Stimulated activated CD4-positive, alpha-beta T cell treated with anti-CD3 and anti-CD28 coated beads, Interleukin-4, amount 100 ng/mL, for 48 hours (primary cell): ENCODE measurements at places on chromosomes 3 and 15.
A peak's percentile ranks its signal among the peaks of the same experiment; 100 is the strongest.

GRCh38 chr3:159733194-159733860 is 255.3 kb upstream of the IL12A start:
- no peak for DNase-seq

- DNase-seq: no peak
These were observed 73.1 kb upstream of the SPATA12 start for GRCh38 chr3:56987238-56987895.

DNA sequence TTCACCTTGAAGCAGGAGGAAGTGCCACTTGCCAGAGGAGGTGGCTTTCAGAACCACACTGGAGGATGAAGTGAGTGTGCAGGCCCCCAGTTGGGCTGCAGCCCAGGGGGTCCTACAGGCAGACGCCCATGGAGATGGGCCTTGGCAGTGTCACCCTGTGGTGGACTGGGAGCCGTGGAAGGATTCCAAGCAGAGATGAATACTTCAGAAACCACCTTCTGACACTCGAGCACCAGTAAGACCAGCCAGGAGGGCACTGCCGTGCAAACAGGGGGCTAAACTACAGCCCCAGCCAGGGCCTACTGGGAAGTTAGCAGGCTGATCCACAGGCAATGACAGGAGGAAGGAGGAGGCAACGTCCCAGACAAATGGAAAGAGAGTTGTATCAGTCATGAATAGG is 55.4 kb downstream of the VGLL4 start:
- no peak for DNase-seq

- no peak for DNase-seq
These were observed 33.1 kb downstream of the CRTAP start for GRCh38 chr3:33146791-33147445.

DNA sequence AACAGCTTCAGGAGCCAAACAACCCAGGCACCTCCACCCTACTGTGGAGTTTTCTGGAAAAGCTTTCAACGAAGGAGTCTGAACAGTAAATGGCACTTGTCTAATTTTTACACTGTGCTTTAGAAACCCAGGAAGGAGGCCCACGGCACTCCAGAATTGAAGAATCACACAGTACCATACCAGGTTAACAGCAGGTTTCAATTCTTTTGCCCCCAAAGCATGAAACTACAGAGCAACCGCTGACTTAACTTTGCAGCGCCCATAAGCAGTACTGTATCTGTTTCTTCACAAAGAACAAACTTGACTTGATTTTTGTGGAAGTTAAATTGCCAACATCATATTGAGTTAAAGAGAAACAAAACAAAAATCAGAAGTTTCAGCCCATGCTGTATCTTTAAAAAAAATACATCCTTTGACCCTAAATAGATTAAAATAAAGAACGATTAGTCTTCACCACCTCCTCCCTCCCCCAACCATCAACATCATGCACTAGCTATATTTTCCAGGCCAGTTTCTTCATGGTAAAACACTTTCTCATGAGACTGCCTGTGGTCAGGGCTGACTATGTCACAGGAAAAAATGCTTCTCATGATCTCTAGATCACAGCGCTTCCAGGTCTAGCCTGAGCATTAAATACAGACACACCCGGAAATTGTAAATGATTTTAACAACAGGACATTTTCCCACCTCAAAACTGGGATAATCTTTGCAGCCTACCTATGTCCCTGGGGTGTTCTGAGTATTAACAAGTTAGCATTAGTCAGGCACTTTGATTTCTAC is 456.3 kb downstream of the FOXP1 start:
- DNase-seq: no peak

GRCh38 chr15:63407612-63408011 is 26.0 kb upstream of the CA12 start:
- no peak for DNase-seq

DNA sequence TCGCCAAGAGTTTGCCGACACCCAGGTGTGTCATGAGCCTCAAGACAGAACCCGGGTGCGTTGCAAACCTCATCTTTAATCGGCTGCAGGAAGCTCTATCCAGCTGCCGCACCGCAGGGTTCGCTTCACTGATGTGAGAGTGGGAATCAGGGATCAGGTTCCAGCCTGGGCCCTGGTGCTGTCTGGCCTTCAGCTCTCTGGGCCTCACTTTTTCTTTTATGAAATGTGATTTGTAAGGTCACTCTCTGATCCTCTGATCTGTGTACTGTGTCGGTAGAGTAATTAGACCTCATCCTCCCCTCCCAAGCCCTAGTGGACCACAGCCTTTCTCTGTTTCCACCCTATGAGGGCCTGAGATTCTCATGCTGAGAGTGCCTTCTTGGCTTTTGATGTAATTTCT is 202.8 kb upstream of the UBE2E1 start:
- DNase-seq: no peak

DNA sequence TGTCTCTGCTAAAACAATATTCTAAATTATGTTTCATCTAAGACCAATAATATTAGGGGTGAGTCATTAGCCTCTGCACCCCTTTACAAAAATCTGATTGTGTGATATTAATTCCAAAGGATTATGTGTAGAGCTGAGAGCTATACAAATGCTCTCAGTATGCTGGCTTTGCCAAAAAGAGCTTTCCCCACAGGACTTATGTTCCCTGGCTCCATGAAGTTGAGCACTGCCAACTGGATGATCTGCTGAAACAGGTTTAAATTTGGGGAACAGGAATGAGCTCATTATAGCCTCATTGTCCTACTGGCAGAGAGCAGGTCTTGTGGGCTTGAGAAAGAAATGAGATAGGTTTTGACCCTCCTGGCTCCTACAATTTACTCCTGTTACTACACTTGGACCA is 347.8 kb upstream of the LMCD1 start:
- no peak for DNase-seq

DNA sequence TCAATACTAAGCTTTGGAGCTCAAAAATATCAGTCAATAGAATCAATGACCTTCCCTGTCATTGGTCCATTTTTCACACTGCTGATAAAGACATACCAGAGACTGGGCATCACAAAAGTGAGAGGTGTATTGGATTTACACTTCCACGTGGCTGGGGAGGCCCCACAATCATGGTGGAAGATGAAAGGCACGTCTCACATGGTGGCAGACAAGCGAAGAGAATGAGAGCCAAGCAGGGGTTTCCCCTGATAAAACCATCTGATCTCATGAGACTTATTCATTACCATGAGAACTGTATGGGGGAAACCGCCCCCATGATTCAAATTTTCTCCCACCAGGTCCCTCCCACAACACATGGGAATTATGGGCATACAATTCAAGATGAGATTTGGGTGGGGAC is 81.9 kb downstream of the ANXA2 start:
- DNase-seq: no peak

GRCh38 chr3:172038798-172039435 is 461 bp upstream of the FNDC3B start:
- no peak for DNase-seq

- DNase-seq: no peak
These were observed 13.7 kb downstream of the PDHB start for GRCh38 chr3:58419780-58420507.

DNA sequence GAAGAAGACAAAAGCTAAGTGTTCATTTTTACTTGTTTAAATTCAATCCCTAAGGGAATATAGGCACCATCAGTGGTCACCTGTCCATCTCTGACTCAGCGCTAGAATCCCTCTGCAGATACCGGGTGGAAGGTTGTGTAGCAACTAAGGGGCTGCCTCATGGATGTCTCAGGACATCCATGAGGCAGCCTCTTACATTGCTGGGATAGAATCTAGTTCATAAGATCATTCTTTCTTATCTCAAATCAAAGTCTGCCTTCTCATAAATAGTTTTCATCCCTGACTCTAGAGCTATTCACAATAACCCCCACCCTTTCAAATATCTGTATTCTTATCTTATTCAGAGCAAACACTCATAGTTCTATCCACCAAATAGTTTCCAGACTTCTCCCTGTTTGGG is 38.1 kb downstream of the HSPBAP1 start:
- DNase-seq: no peak

- DNase-seq: no peak
These were observed 78.7 kb downstream of the DAPK2 start for GRCh38 chr15:63967616-63968015.

- DNase-seq: peak; percentile 55
These were observed 32.6 kb downstream of the RBM5 start for GRCh38 chr3:50121072-50122032.

- DNase-seq: no peak
These were observed 74.0 kb upstream of the SAMMSON start for GRCh38 chr3:69925506-69925905.

DNA sequence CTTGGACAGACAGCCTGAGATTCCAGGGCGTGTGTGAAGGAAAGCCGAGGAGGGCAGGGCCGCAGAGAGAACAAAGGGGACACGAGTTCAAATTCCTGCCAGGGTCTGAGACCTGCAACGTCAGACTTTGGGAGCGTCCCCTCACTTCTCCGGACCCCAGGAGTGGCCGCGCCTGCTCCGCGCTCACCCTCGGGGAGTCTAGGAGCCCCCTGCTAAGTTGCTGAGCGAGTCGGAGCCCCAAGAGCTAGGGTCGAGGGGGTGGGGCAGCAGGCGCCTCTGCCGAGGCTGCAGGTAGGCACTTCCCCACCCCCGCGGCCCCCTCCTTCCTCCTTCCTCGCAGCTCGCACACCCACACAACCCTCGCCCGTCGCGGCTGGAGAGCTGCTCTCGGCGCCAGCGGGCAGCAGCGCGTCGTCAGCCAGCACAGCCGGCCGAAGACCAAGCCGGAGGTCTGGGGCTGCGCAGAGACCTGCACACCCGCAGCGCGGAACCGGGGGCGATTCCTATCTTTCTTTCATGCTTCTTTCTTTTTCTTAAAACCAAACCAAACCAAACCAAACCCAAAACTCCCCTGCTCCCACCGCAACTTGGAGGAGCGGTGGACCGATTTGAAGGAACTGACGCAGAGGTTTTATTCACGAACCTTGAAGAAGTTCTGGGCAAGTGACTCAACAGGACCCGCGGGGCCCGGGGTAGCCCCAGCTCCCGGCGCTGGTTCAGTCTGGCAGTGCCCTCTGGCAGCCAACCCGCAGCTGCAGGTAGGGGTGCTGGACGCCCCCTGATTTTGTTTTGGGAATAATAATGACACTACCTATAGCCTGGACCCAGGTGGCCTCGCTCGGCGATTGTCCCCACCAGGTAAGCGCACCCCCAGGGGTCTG is at the start of gene ANKRD34C:
ANKRD34C (plus strand) TSS at position 352 of the 881 bp plus-strand sequence. CDS start 10,563 bp downstream, outside the sequence.
- no peak for DNase-seq

GRCh38 chr3:103009609-103010008 is 574.8 kb downstream of the ZPLD1 start:
- DNase-seq: no peak

DNA sequence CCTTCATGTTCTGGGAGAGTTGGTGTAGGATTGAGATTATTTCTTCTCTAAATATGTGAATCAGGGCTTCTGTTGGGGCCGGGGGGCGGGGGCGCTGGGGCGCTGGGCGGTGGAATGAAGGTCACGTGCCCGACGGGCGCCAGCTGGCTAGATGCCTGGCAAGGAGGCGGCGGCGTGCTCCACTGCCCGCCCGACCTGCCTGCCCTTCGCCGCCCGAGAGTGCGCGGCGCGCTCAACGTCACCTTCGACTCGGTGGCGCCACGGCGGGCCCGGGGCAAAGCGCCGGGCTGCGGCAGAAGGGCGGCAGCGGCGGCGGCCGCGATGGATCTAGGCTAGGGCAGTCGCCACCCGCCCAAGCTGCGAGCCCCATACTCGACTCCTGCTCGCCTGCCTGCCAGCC is 47.0 kb upstream of the LHFPL4 start:
- no peak for DNase-seq

- no peak for DNase-seq
These were observed 941 bp upstream of the SLC26A6 start for GRCh38 chr3:48636149-48636655.

DNA sequence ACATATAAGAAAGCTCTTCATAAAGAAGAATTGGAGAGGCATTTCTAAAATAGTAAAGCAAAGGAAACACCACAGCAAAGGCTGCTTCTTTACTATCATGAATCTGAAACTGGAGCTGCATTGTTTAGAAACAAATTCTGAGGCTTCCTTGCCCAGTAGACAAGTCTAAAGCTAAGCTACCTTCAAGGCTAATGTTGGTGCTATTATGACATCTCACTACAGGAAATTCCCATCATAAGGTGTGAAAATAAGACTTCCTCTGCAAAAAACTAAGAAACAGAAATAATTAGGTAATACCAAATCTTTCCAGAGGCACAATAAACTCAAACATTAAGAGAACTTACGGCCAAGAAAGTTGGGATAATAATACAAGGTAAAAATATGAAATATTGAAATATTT is 89.9 kb upstream of the P3H2 start:
- no peak for DNase-seq

GRCh38 chr15:48646331-48646730 is 822 bp upstream of the FBN1 start:
- no peak for DNase-seq

DNA sequence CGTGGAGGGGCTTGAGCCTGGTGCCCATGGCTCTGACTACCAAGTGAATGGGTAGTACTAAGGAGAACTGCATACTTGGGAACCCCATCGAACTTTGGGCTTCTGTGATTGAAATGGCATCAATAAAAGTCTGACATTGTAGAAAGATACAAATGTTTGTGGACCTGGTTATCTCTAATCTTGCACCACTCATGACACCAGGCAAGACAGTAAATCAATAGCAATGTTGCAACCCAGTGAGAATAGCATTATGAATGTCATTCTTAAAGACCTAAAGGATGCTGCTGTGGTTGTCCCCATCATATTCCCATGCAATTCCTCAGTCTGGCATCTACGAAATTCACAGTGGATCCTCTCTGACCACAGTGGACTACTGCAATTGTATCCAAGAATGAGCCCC is 233.6 kb upstream of the LYSMD4 start:
- DNase-seq: no peak
